Panc1 (cell line): ENCODE measurements at places on chromosomes 3 and 15. TPM values are rescaled to one million over a fixed set of nuclear protein-coding genes. Genes with fewer than 3 reads are reported as not detected.

DNA sequence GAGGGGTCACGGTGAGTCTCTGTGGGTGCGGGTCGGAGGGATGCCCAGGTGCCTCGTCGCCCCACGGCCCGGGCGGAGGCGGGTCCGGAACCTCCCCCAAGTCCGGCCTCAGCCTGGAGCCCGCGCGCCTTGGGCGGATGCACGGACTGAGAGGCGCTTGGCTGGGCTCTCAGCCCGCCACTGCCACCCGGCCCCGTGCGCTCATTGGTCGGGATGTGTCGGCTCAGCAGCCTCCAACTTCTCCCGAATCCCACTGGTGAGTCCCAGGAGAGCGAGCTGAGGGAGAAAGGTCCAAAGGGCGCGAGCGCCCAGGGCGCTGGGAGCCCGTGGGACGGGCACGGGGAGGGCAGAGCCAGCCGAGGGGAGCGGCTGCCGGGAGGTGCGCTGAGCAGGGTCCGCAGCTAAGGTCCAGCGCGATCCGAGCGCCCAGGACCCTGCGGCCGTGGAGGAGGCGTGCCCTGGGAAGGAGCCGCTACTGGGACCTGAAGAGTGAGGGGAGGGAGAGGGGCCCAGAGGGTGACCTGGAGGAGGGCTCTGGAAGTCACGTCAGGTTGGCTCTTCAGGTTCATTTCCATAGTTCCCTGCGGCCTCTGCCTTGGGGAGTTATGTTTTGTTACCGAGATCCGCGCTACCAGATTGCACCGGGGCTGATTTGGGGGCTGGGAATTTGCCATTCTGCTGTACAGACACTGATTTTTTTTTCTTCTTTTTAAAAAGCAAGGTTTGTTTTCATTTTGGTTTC lies at the start of gene MME:
Gene MME, plus strand, starts transcription at position 574 of the 742 bp plus-strand sequence. CDS start 3,849 bp downstream, outside the sequence.
- DNase-seq: no peak

DNA sequence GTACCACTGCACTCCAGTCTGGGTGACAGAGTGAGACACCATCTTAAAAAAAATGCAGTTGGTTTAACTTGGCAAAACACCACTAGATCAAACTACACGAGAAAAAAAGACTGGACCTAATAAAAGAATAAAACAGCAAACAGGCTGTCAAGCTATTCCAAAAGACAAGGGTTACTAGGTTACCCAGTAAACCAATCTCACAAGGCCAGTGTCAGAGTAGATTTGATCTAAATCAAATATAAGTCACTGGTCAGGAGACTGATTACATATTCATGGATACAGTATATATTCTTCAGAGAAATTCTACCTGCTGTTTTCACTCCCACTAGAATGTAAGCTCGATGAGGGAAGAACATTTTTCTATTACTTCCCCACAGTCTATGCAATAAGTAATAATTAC lies 2.5 kb upstream of the GANC start:
- no peak for DNase-seq

DNA sequence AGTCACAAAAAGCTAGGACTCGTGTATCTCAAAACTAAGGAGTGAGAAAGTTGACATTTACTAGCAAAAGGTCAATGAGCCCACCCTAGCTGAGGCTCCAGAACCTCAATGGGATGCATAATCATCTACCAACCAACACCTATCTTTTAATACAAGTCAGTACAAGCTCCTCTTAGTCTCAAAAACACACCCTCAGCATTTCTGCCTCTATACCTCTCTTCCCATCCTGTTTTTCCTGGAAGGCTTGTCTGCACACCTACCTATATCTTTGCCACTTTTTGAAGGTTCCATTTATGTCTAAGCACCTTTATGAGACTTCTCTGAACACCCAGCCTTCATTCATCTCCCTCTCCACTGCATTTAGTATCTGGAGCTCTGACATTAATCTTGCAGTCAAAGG lies 10.0 kb downstream of the WWTR1 start:
- no peak for DNase-seq

GRCh38 chr15:77836121-77836692 lies 203.5 kb upstream of the LINGO1 start:
- DNase-seq: no peak

DNA sequence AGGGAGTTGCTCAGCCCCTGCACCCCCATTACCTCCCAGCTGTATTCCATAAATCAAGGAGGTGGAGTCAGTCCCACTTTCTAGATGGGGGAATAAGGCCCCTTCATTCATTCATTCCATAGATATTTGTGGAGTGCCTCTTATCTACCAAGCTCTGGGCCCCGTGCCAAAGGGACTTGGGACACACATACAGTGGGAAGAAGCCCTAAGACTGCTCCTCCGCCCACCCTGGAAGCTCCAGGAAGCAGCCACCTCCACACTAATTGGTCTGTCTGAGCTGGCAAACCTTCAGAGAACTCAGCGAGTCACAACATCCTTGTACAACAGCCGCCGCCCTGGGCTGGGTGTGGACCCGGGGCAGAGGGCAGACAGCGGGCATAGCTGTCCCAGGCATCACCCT lies 6.4 kb downstream of the STRA6 start:
- DNase-seq: no peak

DNA sequence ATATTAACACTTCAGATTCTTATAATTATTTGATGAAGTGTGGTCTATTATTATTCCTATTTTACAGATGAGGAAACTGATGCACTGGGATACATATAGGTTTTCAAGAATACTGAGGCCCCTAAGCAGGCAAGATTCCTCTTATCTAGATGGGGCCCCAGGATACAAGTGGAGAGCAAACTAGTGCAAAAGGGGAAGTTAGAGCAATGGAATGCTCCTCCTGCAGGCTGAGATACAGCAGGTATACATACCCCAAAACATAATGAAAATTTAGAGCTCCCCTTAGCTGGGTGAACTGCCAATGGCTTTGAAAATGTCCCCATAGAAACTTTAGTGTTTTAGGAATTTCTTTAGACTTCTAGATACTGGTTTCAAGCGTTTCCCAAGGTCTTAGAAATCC lies 247.1 kb downstream of the CHST2 start:
- no peak for DNase-seq

Gene THAP10
- 6.7 TPM for total RNA-seq

DNA sequence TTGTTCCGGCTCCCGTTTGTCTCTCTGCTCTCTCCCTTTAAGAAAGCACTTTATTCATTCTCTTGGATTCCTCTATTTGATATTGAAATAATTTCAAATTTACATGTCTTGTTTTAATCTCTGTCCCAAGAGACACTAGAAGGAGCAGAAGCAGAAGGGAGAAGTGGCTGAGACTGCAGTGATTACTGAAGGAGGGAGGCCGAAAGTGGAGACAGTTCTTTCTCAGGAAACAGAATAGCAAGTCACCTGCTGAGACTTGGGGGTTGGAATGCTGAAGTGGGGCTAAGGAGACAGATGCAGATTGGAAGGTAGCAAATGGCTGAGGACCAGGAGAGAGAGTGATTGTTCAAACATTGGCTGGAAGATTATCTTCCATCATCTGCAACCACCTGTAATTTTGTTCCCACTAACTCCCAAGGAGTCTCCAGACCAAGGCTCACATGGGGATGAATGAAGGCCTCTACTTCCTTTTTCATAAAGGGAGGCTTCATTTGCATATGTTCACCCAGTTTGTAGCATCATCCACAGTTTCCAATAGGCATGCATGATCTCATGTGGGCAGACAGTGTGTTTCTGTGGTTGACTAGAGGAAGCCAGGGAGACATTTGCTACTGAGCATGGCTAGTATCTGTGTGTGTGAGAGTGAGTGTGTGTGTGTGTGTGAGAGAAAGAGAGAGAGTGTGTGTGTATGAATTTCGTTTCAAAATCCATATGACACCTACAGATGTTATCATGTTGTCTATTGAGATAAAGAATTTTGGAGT lies 24.0 kb downstream of the LTF start:
- DNase-seq: no peak

Gene CFAP20DC
- 4.0 TPM for total RNA-seq

GRCh38 chr15:96700555-96700954 lies 370.1 kb downstream of the NR2F2 start:
- DNase-seq: no peak

Gene KLHL24
- total RNA-seq: 42.0 TPM

Gene DGKG
- 0.46 TPM for total RNA-seq

Gene PLSCR5
- total RNA-seq: not detected

Gene GNAT1
- not detected for total RNA-seq

- DNase-seq: no peak
Measured at GRCh38 chr3:118833075-118833474, 201.6 kb downstream of the IGSF11 start.

Gene SQOR
- total RNA-seq: 62.2 TPM

Gene PRICKLE2
- 0.26 TPM for total RNA-seq

Gene OR5K2
- total RNA-seq: not detected

Gene EIF1B
- total RNA-seq: 25.0 TPM

GRCh38 chr15:49361370-49361769 lies 61.7 kb upstream of the FGF7 start:
- no peak for DNase-seq

- DNase-seq: no peak
Measured at GRCh38 chr3:52777959-52778805, 783 bp downstream of the ITIH1 start.

DNA sequence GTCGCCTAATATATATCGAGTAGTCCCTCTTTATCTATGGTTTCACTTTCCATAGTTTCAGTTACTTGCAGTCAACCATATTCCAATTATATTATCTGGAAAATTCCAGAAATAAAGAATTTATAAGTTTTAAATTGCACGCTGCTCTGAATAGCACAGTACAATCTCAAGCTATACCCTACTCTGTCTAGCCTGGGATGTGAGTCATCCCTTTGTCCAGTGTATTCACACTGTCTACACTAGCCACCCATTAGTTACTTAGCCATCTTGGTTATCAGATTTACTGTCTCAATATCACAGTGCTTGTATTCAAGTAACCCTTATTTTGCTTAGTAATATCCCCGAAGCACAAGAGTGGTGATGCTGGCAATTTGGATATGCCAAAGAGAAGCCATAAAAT lies 72.1 kb upstream of the EOMES start:
- DNase-seq: no peak

DNA sequence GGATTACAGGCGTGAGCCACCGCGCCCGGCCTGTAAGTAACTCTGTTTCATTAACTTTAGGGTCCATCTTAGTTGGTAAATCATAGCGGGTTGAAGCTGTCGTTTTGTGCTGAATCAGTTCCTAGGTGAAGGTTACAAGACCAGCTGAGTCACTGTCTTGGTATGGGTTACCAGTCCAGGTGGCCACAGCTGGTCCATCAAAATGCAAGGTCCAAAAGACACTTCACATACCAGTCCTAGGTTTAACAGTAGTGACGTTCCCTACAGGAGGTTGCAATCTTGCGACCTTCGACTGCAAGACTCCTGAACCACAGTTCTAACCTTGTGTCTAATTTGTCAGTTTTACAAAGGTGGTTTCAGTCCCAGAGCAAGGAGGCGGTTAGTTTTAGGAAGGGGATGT lies 160.1 kb upstream of the ATP10A start:
- no peak for DNase-seq

DNA sequence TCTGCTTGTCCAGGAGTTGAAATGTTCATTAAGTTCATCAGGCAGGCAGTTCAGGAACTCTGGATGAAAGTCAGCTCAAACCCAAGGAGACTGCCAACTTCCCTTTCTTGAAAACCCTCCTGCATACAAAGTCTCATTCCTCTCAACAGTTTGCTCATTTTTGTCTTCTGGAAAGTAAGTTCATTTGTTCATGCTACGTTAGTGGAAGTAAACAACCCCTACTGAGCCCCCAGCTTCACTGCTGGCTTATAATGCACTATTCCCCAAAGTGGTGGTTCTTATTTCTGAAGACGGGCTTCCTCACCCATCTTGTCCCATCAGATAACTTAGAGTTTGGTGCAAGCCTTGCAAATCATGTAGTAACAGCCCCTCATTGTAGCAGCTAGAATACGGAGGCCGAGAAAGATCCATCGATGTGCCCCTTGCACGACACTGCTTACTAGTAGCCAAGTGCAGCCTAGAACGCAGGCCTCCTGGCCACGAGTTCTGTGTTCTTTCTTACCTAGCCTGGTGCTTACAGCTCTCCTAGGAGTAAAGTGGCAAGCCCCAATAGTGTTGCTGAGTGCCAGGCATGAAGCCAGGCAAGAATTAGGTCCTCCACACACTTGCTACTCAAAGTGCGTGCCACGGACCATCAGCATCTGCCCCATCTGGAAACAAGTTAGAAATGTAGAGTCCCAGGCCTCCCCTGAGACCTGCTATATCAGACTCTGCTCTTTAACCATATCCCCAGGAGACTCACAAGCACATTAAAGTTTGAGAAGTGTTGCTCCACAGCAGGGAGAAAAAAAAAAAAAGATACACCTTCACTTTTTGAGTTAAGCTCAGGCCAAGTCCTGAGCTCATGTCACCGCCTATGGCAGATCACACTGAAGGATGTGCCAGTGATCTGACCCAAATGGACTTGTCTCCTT lies 82.5 kb downstream of the RFTN1 start:
- no peak for DNase-seq

Gene OIP5
- total RNA-seq: 26.7 TPM

DNA sequence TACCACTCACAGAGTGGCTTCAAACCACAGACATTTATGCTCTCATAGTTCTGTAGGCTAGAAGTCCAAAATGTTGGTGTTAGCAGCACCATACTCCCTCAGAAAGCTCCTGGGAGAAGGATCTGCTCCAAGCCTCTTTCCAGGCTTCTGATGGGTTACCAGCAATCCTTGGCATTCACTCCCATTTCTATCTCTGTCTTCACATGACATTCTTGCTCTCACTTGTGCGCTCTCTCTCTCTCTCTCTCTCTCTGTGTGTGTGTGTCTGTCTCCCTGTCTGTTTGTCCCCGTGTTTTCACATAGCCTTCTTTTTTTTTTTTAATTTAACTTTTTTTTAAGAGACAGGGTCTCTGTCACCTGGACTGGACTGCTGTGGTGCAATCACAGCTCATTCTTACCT lies 26.3 kb downstream of the CDAN1 start:
- DNase-seq: no peak

Gene CKMT1B
- 2.4 TPM for total RNA-seq

- no peak for DNase-seq
Measured at GRCh38 chr3:49794431-49794830, 5.2 kb downstream of the CDHR4 start.

DNA sequence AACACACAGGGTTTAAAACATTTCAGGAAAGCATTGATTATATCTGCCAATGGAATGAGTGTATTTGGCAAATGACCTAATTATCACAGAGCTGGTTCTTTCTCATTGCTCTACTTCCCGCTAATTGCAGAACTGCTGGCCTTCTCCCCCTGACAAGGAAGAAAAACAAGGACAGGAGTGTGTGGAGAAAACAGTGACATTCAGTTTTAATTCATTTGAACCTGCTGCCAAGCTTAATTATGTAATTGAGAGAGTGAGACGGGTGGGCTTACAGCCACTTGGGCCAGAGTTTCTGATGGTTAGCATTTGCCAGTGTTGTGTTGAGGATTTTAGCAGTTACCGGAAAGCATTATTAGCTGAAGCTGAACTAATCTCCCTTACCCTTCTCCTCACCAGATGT lies 301.4 kb downstream of the RBMS3 start:
- no peak for DNase-seq

Gene SLC28A1
- total RNA-seq: not detected
